ENCODE measurements at places on chromosomes 6 and 20. TPM values are rescaled to one million over a fixed set of nuclear protein-coding genes. Genes with fewer than 3 reads are reported as not detected.

GRCh38 chr6:37807656-37808055, 11.9 kb upstream of the ZFAND3 start:
- DNase-seq, result no peak

GRCh38 chr6:13453771-13454251, 33.6 kb downstream of the GFOD1 start:
- DNase-seq, result no peak

- DNase-seq, result no peak
These were observed 371.9 kb upstream of the ID4 start for GRCh38 chr6:19465256-19465655.

- no peak for DNase-seq
These were observed 5.1 kb downstream of the RING1 start for GRCh38 chr6:33213166-33213988.

DNA sequence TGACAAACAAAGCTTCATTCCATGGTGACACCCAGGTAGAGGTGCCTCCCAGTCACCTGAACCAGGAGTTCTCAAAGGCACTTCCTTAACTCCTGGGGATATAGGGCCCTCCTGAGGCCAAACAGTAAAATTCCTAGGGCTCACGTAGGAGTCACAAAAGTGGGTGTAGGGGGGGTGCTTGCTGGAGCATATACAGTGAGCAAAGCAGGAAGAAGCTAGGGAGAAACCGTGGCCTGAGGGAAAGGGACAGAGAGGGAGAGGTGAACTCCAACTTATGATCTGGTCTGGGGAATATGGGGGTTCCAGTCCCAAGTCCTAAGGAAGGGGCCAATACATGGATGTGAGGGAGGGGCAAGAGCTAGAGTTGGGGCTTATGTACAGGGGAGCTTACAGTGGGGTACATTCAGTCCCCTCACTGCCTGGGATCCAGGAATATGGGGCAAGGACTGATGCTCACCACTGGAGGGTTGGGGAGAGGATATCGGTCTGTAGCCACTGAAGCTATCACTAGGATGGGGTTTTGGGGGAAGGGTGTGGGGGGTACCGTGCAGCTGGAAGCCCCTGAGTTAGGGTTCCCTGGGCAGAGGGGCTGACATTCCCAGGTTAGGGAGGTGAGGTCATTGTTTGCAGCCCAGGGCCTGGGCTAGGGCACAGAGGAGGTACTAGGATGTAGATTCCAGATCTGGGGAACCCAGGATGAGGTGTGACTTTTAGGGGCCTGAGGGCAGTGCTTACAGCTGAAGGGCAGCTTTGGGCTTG, 950 bp downstream of the PEDS1 start:
- DNase-seq, result no peak

The ASIP gene
- total RNA-seq, result not detected

The CCR6 gene
- total RNA-seq, result not detected
